ENCODE measurements at places on chromosomes 2 and 18. TPM values are rescaled to one million over a fixed set of nuclear protein-coding genes. Genes with fewer than 3 reads are reported as not detected.

The CAPN14 gene
- 0.13 TPM for total RNA-seq

The KCNF1 gene
- 8.4 TPM for total RNA-seq

The MEP1B gene
- 0.15 TPM for total RNA-seq

The IHH gene
- total RNA-seq = not detected

The TEX44 gene
- not detected for total RNA-seq

DNA sequence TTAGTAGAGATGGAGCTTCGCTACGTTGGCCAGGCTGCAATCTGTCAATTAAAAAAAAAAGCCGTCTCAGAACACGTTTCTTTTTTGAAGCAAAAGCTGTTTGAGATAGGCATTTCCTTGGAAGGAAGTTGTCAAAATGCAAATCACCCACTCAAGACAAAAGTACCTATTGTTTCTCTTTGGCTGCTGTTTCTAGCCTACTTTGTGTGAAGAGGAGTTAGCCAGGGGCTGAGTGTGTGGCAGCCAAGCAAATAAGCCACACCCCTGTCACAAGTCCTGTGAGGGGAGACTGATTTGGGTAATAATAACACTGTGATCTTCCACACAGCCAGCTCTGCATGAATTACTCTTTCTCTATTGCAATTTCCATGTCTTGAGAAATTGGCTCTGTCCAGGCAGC, 47.4 kb upstream of the CDCA7 start:
- H3K36me3 ChIP-seq = peaks cover 19% of the 10 kb centered on the region
- no peak overlapping the region for H3K27ac ChIP-seq
- peaks cover 2% of the 10 kb centered on the region for H3K27me3 ChIP-seq
- no peak for DNase-seq
- H3K4me1 ChIP-seq = peaks cover 9% of the 10 kb centered on the region
- no peak overlapping the region for H3K4me3 ChIP-seq

DNA sequence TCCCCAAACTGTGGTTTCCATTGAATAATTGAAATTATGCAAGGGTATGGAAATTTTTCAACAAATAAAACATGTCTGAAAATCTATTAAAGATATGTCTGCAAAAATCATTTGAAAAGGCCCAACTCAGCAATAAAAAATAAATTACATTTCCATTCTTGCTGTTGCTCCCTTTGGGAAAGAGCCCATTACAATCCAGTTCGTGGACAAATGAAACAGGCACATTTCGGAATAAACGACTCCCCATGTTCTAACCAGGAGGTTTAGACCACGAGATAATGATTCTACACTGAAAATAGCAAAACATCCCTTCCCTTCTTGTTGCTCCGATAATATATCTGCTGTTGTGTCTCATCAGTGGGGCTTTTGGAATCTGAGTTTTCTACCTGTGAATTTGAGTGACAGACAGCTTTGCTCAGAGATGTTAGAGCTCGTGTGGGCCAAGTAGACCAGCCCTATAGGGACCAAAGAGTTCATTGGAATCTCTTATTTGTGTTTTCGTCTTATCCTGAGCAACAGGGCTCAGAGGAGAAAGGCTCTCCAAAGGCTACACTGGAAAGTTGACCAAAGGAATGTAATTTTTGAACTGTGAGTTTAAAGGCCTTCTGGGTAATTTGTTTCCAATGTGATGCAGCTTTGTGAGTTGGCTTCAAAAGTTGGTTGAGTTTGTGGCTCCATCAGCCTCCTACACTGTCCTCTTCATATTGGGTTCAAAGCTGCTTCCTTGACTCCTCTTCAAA, 119.5 kb downstream of the ACTR3 start:
- H3K27ac ChIP-seq = no peak overlapping the region
- no peaks in the 10 kb centered on the region for H3K4me1 ChIP-seq
- H3K27me3 ChIP-seq = peaks cover 2% of the 10 kb centered on the region
- H3K36me3 ChIP-seq = peaks cover 3% of the 10 kb centered on the region
- no peak overlapping the region for H3K4me3 ChIP-seq

DNA sequence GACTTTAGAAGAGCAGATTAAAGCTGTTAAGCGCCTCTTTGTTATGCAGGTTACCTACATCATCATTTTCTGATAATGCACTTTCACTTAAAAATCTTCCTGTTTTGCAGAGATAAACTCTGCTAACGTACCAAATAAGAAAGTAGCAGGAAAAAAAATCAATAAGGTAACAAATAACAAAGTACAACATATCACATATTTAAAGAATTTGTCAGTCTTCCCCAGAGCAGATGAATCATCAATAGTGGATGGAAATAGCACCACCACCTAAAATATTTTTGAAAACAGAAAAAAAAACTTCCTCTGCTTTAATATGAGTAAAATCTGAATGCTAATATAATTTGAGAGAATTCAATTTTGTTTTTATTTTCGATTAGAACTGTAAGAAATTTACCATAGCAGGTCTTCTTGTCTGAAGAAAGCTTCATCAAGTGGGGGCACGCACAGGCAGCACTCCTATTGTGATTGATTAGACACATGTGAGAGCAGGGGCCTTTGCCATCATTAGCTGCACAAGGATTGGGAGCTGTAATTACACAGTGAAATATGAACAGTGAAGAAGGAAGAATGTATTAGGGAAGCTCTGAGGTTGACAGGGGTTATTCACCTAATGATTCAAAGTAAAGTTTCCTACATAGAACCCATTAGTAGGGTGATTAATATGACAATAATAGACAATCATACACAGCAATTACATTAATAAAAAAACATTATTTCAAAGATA, 1279.4 kb downstream of the LRP1B start:
- H3K36me3 ChIP-seq = no peaks in the 10 kb centered on the region
- no peak for DNase-seq
- no peaks in the 10 kb centered on the region for H3K4me1 ChIP-seq
- no peaks in the 10 kb centered on the region for H3K27me3 ChIP-seq
- no peak overlapping the region for H3K4me3 ChIP-seq

GRCh38 chr2:229273723-229274338, 2.7 kb upstream of the PID1 start:
- no peaks in the 10 kb centered on the region for H3K27me3 ChIP-seq
- no peak overlapping the region for H3K4me3 ChIP-seq
- H3K27ac ChIP-seq = no peak overlapping the region
- H3K4me1 ChIP-seq = no peaks in the 10 kb centered on the region

- H3K27me3 ChIP-seq = peaks cover 4% of the 10 kb centered on the region
- H3K36me3 ChIP-seq = peaks cover 5% of the 10 kb centered on the region
- H3K4me3 ChIP-seq = no peak overlapping the region
- DNase-seq = no peak
- no peak overlapping the region for H3K27ac ChIP-seq
- H3K4me1 ChIP-seq = no peaks in the 10 kb centered on the region
Observed at GRCh38 chr18:58753976-58754375, 82.7 kb downstream of the MALT1 start.

- no peak overlapping the region for H3K27ac ChIP-seq
- no peak overlapping the region for H3K4me3 ChIP-seq
- H3K36me3 ChIP-seq = no peaks in the 10 kb centered on the region
- H3K27me3 ChIP-seq = no peaks in the 10 kb centered on the region
- DNase-seq = no peak
Observed at GRCh38 chr18:66900837-66901236, 296.9 kb upstream of the CDH19 start.

DNA sequence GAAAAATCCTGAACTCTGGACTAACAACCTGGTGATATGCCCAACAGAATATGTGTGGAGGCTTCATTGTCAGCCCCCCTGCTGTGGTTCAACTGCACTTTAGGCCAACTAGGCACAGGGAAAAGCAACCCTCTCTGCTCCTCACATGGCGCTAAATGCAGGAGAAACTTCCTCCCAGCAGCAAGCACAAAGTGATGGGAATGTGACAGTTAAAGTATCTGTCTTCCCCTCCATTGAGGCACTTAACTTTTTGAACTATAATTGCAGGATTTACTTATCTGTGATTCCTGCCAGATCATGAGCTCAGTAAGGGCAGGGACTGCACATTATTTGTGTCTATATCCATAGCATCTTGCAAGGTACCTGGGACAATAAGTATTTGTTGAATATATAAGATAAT, 981.2 kb upstream of the KLHL29 start:
- no peak overlapping the region for H3K27ac ChIP-seq
- no peaks in the 10 kb centered on the region for H3K4me1 ChIP-seq
- H3K27me3 ChIP-seq = no peaks in the 10 kb centered on the region
- H3K4me3 ChIP-seq = no peak overlapping the region

- no peak for DNase-seq
- peaks cover 24% of the 10 kb centered on the region for H3K4me1 ChIP-seq
- H3K27me3 ChIP-seq = no peaks in the 10 kb centered on the region
- H3K27ac ChIP-seq = no peak overlapping the region
- no peak overlapping the region for H3K4me3 ChIP-seq
Observed at GRCh38 chr18:23387265-23387664, 65.8 kb upstream of the RIOK3 start.

DNA sequence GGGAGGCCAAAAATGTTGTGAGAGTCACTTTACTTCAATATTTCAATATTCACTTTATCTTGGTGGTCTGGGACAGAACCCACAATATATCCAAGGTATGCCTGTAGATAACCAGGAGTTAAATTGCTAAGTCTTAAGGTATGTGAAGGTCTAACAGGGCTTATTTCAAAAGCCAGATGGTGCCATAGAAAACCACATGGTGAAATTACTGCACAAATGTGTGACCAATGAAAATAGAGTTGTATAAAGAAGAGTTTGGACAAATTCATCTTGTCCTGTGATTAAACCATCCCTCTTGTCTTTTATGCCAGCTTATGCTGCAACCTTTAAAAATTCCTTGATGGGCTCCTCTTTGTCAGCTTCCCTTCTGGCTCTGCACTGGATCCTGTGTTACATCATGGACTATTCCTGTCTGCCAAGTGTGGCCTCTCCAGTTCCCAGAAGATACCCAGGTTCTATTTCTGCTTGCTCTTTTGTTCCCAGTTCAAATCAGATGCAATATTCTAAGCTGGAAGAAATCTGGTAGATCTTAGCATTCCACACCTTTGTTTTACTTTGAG, 46.8 kb downstream of the ANTXR1 start:
- H3K36me3 ChIP-seq = no peaks in the 10 kb centered on the region
- H3K27me3 ChIP-seq = no peaks in the 10 kb centered on the region
- H3K4me1 ChIP-seq = no peaks in the 10 kb centered on the region
- no peak for DNase-seq
- no peak overlapping the region for H3K27ac ChIP-seq
